ENCODE measurements at places on chromosomes 12 and 14. TPM values are rescaled to one million over a fixed set of nuclear protein-coding genes. Genes with fewer than 3 reads are reported as not detected.

GRCh38 chr12:77324763-77325468 lies 259.5 kb upstream of the E2F7 start:
- no peaks in the 10 kb centered on the region for H3K27me3 ChIP-seq
- peak overlapping the region; percentile 30 for H3K4me3 ChIP-seq
- DNase-seq, result peak; percentile 58
- no peak overlapping the region for H3K27ac ChIP-seq

DNA sequence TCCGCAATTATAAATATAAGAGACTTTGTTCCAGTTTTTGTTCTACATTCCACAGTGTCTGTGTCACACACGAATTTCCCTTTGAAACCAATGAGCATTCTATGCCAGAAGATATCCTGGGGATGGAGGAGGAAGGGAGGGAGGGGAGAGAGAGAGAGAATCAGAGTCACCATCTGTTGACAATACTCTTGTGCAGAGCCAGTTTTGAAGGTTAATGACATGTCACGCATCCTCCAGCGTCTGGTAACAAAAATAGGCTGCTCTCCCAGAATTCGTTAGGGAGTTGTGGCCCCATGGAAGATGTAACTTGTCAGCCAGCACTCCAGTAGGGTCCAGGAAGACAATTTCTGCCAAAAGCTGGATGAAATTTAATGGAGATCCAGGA lies 213.5 kb upstream of the KRR1 start:
- no peaks in the 10 kb centered on the region for H3K36me3 ChIP-seq
- H3K27me3 ChIP-seq, result no peaks in the 10 kb centered on the region
- H3K27ac ChIP-seq, result peak overlapping the region; percentile 86
- no peak overlapping the region for H3K4me3 ChIP-seq
- DNase-seq, result peak; percentile 22
- H3K4me1 ChIP-seq, result peaks cover 68% of the 10 kb centered on the region

NACA gene
- 1,180 TPM for total RNA-seq

DNA sequence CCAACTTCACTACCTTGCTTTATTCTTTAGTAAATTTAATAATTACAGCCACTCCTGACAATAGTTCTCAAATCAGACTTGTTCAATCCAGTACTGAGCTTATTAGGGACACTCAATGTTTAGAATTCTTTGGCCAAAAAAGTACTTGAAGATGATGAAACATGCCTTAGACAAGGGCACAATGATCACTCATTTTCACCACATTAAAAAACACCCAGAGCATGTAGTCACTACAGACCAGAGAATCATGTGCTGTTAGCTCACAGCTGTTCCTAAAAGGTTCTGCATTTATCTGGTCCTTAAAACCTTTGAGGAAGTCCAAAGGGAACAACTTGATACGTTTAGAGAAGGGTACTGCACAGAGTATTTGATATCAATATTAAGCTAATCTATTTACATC lies 98.7 kb downstream of the INSM2 start:
- no peak overlapping the region for H3K4me3 ChIP-seq
- no peaks in the 10 kb centered on the region for H3K27me3 ChIP-seq
- no peaks in the 10 kb centered on the region for H3K4me1 ChIP-seq
- H3K36me3 ChIP-seq, result peaks cover 9% of the 10 kb centered on the region

- DNase-seq, result no peak
- H3K27me3 ChIP-seq, result no peaks in the 10 kb centered on the region
- H3K27ac ChIP-seq, result no peak overlapping the region
- no peak overlapping the region for H3K4me3 ChIP-seq
These were observed 35.8 kb upstream of the FBXO33 start for GRCh38 chr14:39467889-39468524.

GRCh38 chr14:50318031-50318626 lies 6.0 kb downstream of the DMAC2L start:
- no peak for DNase-seq
- H3K4me3 ChIP-seq, result no peak overlapping the region
- peaks cover 13% of the 10 kb centered on the region for H3K4me1 ChIP-seq
- H3K27me3 ChIP-seq, result no peaks in the 10 kb centered on the region
- H3K27ac ChIP-seq, result no peak overlapping the region
- no peaks in the 10 kb centered on the region for H3K36me3 ChIP-seq

GRCh38 chr12:53479331-53479730 lies 19.9 kb downstream of the MAP3K12 start:
- no peak overlapping the region for H3K4me3 ChIP-seq
- peaks cover 89% of the 10 kb centered on the region for H3K36me3 ChIP-seq
- DNase-seq, result no peak
- H3K4me1 ChIP-seq, result peaks cover 2% of the 10 kb centered on the region
- H3K27me3 ChIP-seq, result no peaks in the 10 kb centered on the region

PTGER2 gene
- 1.6 TPM for total RNA-seq

CIDEB gene
- total RNA-seq, result 9.8 TPM

HHIPL1 gene
- total RNA-seq, result 1.1 TPM

GRCh38 chr14:106686533-106686932 lies 1160.2 kb downstream of the TMEM121 start:
- H3K27ac ChIP-seq, result no peak overlapping the region
- DNase-seq, result no peak
- H3K4me3 ChIP-seq, result no peak overlapping the region
- no peaks in the 10 kb centered on the region for H3K27me3 ChIP-seq

DNA sequence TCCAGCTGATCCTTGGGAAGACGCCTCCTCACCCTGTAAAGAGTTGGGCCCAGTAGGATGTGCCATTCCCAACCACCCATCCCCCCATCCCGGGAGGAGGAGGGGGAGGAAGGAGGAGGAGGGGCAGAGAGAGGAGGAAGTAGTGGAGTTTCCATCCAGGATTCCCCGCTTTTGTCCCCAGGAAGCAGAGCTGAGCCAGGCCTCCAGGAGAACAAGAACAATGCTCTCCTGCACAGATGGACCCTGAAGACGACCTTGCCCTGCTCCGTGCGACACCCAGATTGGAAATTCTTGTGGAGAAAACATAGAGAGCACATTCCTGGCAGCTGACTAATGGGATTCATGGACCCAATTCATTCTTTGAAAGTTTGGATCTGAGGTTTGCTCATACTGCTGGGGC lies 132.3 kb upstream of the CRY1 start:
- no peak overlapping the region for H3K27ac ChIP-seq
- H3K27me3 ChIP-seq, result no peaks in the 10 kb centered on the region
- H3K4me1 ChIP-seq, result no peaks in the 10 kb centered on the region
- H3K36me3 ChIP-seq, result no peaks in the 10 kb centered on the region

Measured in thyroid gland (tissue), 4 donors.